ENCODE measurements at places on chromosomes 4 and X. TPM values are rescaled to one million over a fixed set of nuclear protein-coding genes. Genes with fewer than 3 reads are reported as not detected.

SLC4A4 gene
- total RNA-seq, result 18.0 TPM

GRCh38 chr4:154035341-154035740 is 246.5 kb upstream of the SFRP2 start:
- no peak for DNase-seq

FGFR3 gene
- 8.6 TPM for total RNA-seq

HSFX4 gene
- not detected for total RNA-seq

PLAC8 gene
- total RNA-seq, result not detected

DNA sequence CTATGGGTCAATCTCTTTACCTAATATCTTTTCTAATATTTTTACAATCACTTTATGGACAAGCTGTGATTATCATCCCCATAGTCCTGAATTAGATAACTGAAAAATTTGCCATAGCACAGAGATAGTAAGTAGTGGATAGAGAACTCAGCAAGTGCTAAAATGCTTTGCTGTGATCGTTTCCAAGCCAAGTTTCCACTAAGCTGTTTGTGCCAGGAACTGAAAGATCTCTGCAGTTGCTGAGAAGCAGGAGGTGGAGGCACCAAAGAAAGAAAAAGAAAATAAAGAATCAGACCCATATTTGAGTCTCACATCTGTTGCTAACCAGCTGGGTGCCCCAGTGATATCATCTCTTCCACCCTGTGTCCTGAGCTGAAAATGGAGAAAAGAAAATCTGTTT is 605.6 kb upstream of the BOD1L1 start:
- DNase-seq, result no peak

DNA sequence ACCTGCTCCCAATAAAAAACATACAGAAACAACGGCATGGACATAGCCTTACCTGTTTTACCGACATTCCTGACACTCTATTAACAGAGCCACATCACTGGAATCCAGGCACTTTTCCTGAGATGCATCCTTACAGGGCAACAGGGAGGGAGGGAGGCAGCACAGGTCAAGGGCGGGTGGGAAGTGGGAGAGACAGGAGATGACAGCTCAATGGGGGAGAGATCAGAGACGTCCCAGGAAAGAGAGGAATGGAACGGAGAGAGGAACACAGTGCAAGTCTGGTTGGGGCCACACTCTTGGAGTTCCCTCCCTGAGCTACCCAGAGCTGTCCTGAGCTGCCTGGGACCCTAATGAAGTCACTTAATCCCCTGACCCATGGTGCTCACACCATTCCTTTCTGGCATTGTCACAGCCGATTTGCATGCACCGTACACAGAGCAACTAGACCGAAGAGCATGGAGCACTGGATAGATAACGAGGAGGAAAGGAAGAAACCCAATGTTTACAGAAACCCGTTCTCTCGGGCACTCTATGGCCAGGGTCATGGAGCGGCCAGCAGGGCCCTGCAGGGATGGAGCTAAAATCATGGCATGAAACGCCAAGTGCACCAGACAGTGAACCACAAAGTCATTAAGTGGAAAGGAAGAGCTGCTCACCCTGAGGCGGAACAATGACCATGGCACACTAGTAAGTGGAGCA is 93.1 kb downstream of the NSUN7 start:
- DNase-seq, result peak; percentile 97

- no peak for DNase-seq
Observed at GRCh38 chr4:78250500-78250899, 193.4 kb downstream of the FRAS1 start.

DNA sequence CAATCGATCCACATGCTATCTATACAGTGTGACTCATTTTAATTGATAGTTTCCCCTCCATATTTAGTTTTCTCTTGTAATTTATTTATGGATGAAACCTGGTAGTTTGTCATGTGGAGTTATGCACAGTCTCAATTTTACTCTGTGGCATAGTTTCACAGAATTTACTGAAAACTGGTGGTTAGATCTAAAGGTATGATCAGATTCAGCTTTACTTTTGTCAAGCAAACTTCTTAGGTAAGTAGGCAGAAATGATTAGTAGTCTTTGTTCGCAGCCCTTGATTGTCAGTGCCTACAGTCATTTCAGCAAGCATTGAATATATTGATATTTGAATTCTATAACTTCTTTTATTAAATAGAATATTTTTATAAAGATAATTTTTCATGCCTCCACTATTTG is 2.5 kb downstream of the ADD1 start:
- no peak for DNase-seq

DCAF4L1 gene
- total RNA-seq, result not detected

- peak; percentile 45 for DNase-seq
Observed at GRCh38 chr4:154560824-154561231, 2.0 kb upstream of the FGB start.

COX7B2 gene
- not detected for total RNA-seq

GRCh38 chr4:142743121-142743825 is 102.8 kb downstream of the INPP4B start:
- DNase-seq, result no peak

TLR7 gene
- total RNA-seq, result not detected

DNA sequence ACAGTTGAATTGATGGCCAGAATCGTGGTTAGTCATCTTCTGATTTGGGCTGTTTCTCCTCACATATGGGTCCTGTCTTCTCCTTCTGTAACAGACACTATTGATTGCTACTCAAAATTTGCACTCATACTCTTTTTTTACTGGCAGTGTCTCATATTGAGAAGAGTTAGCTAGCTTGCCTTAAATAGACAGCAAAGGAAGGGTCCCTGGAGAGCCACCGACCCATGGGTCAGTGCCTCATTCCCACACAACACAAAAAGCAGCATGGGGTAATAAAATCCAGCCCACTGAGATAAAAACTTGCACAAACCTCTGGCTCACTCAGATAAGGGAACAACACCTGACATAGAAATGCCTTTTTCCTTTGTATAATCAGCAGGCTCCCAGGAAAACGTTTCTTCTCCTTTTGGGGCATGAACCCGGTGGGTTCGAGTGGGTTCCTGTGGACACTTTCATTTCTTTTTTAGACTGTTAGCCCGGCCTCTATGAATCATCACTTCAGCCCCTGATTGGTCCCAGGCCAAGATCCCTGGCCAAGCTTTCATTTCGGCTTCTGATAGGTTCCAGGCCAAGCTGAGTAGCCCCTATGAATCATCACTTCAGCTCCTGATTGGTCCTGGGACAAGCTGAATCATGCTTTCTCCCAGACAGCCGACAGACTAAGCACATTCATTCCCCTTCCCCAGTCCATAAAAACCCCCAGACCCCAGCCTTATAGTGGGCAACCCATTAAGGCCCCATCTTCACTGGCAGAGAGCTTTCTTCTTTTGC is 408.1 kb downstream of the DCAF12L2 start:
- peak; percentile 79 for DNase-seq

DNA sequence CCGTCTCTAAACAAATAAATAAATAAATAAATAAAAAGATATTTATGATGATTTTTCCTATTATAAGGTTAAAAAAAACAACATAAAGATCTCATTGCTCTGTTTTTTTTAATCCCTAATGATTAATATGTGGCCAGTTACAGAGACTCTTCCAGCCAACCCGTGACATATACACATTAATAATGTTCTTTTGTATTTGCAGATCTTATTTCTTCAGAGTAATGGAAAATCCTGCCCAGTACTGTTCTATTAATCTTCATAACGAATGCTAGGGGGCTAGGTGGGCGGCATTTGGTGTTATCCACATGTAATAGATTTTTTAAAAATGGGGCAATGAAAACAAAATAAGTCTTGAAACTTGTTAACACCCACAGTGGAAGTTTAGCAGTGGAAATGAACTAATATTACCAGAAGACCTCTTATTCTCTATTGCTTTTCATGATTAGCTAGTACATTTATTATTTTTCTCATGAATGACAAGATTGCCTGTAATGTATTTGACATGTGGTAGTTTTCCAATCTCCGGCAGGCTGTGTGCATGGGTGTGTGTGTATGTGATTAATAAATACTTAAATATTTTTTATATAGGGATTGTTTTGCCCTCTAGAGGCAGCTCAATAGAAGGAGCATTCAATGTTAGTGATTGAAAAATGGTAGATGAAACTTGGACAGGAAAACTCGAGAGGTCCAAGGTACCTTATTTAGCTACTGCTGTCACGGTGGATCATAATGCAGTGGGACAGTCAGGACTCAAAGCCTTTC is 457.4 kb downstream of the IL1RAPL1 start:
- DNase-seq, result no peak

DNA sequence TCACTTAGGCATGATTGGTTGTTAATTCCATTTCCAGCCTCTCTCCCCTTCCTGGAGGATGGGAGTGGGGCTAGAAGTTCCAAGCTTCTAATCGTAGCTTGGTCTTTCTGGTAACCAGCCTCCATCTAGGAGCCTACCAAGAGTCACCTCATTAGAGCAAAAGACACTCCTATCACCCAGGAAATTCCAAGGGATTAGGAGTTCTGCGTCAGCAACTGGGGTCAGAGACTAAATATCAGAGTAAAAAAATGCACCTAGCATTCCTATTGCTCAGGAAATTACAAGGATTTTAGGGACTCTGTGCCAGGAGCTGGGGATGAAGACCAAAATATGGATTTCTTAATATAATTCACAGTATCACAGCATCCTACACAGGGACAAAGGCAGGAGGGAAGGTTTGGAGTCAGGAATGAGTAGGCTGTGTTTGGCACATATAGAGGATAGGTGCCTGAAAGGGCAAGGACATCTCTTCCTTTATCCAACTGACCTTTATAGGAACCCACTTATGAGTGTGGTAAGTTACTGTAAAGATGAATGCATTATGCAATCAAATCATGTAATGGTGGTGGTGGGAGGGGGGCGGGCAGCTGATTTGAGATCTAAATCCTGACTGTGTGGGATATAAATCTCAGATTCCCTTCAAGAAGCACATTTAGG is 30.5 kb upstream of the LIMCH1 start:
- no peak for DNase-seq

GAGE12F gene
- not detected for total RNA-seq

DNA sequence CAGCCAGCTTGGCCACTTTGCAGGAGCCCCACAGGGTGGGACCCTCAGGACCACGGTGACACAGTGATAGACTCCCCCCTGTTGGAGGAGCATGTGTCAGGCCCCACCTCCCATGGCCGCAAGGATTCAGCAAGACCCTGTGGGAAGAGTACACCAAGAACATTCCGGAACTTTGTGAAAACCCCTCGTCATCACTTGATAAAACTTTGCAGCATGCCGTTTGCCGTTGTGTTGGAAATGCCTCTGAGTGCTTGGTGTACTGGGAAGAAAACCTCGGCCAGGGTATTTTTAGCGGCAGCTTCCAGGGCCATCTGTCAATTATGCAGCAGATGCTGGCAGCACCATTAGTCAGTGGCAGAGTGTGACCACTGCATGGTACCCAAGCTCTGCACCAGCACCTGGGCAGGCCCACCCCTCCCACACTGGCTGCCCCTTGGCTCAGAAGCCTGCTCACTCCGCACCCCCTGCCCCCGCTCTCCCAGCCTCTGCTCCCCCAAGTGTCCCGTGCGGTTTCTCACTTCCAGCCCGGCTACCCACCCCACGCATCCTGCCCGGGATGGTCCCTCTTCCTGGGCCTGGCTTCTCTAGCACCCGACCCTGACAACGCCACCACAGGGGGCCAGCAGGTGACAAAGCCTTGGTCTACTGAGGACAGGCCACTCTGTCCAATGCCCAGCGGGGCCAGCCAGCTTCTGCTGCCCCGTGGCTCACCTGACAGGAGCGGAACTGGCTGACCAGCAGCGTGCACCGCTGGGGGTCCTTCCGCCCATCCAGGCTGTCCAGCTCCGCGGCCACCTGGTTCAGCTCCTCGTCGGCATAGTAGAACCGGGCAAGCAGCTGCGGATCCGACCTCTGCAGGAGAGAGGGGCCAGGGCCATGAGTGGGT is 65.0 kb downstream of the ZFYVE28 start:
- no peak for DNase-seq

- DNase-seq, result peak; percentile 33
Observed at GRCh38 chrX:103889216-103889615, 57.2 kb upstream of the RAB9B start.

GYPE gene
- total RNA-seq, result not detected

SMIM10L2A gene
- 1.4 TPM for total RNA-seq

RHOH gene
- total RNA-seq, result 0.24 TPM

GRCh38 chr4:184911310-184911709 is 85.5 kb upstream of the ACSL1 start:
- no peak for DNase-seq

- DNase-seq, result no peak
Observed at GRCh38 chr4:126856906-126857305, 775.9 kb upstream of the INTU start.

CLGN gene
- total RNA-seq, result 14.0 TPM

SPIN3 gene
- total RNA-seq, result 3.9 TPM

GRCh38 chrX:23493941-23494374 is 159.3 kb downstream of the PTCHD1 start:
- DNase-seq, result no peak

GRCh38 chr4:139740531-139741041 is 75.0 kb downstream of the MGST2 start:
- peak; percentile 37 for DNase-seq

GRCh38 chr4:95023110-95023509 is 265.4 kb downstream of the BMPR1B start:
- no peak for DNase-seq

GRCh38 chr4:139492429-139492828 is 38.5 kb downstream of the RAB33B start:
- no peak for DNase-seq

CXorf49B gene
- not detected for total RNA-seq
